ENCODE measurements at places on chromosomes 16 and 17. TPM values are rescaled to one million over a fixed set of nuclear protein-coding genes. Genes with fewer than 3 reads are reported as not detected.

The AATF gene
- 24.6 TPM for total RNA-seq

The FDXR gene
- 25.0 TPM for total RNA-seq

The CCL17 gene
- total RNA-seq, result not detected

The CLEC3A gene
- not detected for total RNA-seq

The MEFV gene
- 0.10 TPM for total RNA-seq

The MYADML2 gene
- not detected for total RNA-seq

The WIPF2 gene
- total RNA-seq, result 12.3 TPM

The CYB561 gene
- total RNA-seq, result 36.4 TPM

The TBC1D3 gene
- not detected for total RNA-seq

The CCL16 gene
- total RNA-seq, result not detected

The RHBDL3 gene
- total RNA-seq, result not detected

The FAM20A gene
- 0.17 TPM for total RNA-seq

The DNAI2 gene
- total RNA-seq, result not detected

The SPAG9 gene
- total RNA-seq, result 134 TPM

The EFCAB5 gene
- total RNA-seq, result 0.13 TPM

The CLEC16A gene
- 17.0 TPM for total RNA-seq

The CDH15 gene
- 0.20 TPM for total RNA-seq

The CDH5 gene
- total RNA-seq, result 3.6 TPM

The KCNJ12 gene
- total RNA-seq, result 4.5 TPM

The PLA2G10 gene
- not detected for total RNA-seq

The CHTF8 gene
- 61.1 TPM for total RNA-seq

The CMTM1 gene
- 2.2 TPM for total RNA-seq

The RGS11 gene
- total RNA-seq, result 4.0 TPM

The NTN1 gene
- 0.26 TPM for total RNA-seq

The HOXB2 gene
- total RNA-seq, result 7.5 TPM

The NEUROD2 gene
- not detected for total RNA-seq

The CCT6B gene
- 0.52 TPM for total RNA-seq

The TBC1D3B gene
- total RNA-seq, result 4.9 TPM

The MYH10 gene
- total RNA-seq, result 349 TPM

The MYLK3 gene
- 0.26 TPM for total RNA-seq

The NUP93 gene
- total RNA-seq, result 55.7 TPM

The KRT14 gene
- 1.3 TPM for total RNA-seq

The SDR42E1 gene
- under 0.01 TPM for total RNA-seq

The AURKB gene
- 5.5 TPM for total RNA-seq

The SSTR5 gene
- not detected for total RNA-seq

The GIT1 gene
- 44.7 TPM for total RNA-seq

The SPNS2 gene
- 0.13 TPM for total RNA-seq

The KCNJ18 gene
- total RNA-seq, result not detected

The CRYBA1 gene
- total RNA-seq, result not detected

The SCARF1 gene
- 0.33 TPM for total RNA-seq

The TVP23B gene
- total RNA-seq, result 117 TPM

The TEX14 gene
- total RNA-seq, result 0.03 TPM

The TTYH2 gene
- 1.8 TPM for total RNA-seq

The CNGB1 gene
- not detected for total RNA-seq

The GNAO1 gene
- 0.17 TPM for total RNA-seq

The FOXK2 gene
- 40.9 TPM for total RNA-seq

The CYLD gene
- total RNA-seq, result 44.6 TPM

The PPL gene
- total RNA-seq, result 7.7 TPM

The CTF1 gene
- 4.0 TPM for total RNA-seq

The FOXL1 gene
- total RNA-seq, result 17.4 TPM

The ZPBP2 gene
- total RNA-seq, result not detected

The USP43 gene
- total RNA-seq, result not detected

The CCL22 gene
- total RNA-seq, result not detected

The MYL11 gene
- total RNA-seq, result not detected

The MEOX1 gene
- 0.07 TPM for total RNA-seq

The HSD17B2 gene
- not detected for total RNA-seq

Measured in smooth muscle cell of the pulmonary artery (primary cell).